ENCODE measurements at places on chromosomes 12 and 14. TPM values are rescaled to one million over a fixed set of nuclear protein-coding genes. Genes with fewer than 3 reads are reported as not detected.

- no peak for DNase-seq
Measured at GRCh38 chr12:48061938-48062719, 43.8 kb downstream of the SENP1 start.

GRCh38 chr12:102454808-102455760, 25.3 kb downstream of the IGF1 start:
- no peak for DNase-seq

The PPP1CC gene
- 55.3 TPM for total RNA-seq

The DNAJC22 gene
- not detected for total RNA-seq

- no peak for DNase-seq
Measured at GRCh38 chr12:12507121-12507520, 55.5 kb downstream of the DUSP16 start.

The RTN1 gene
- 2.3 TPM for total RNA-seq

Measured in esophagus squamous epithelium (tissue), 5 donors.